ENCODE measurements at places on chromosomes 16 and 17.

GRCh38 chr16:22262460-22262859 is 34.7 kb upstream of the POLR3E start:
- DNase-seq: peak; percentile 69

GRCh38 chr17:64441772-64442540 is 7.0 kb upstream of the MILR1 start:
- peak; percentile 93 for DNase-seq

DNA sequence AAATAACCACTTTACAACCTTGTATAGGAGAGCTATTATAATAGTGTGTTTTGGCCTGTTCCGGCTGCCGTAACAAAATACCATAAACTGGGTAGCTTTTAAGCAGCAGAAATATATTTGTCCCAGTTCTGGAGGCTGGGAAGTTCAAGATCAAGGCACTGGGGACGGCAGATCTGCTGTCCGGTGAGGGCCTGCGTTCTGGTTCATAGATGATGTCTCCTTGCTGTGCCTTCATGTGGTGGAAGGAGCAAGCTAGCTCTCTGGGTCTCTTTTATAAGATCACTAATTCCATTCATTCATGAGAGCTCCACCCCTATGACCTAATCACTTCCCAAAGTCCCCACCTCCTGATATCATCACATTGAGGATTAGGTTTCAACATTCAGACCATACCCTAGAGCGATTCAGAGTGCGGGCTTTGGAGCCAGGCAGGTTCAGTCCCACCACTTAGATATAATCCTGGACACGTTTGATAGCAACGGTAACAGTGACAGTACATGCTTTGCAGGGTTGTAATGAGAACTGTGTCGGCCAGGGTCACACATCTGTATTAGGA is 76.2 kb upstream of the ZFHX3 start:
- DNase-seq: peak; percentile 56

GRCh38 chr16:46982335-46982734 is 8.9 kb upstream of the DNAJA2 start:
- no peak for DNase-seq

GRCh38 chr16:82699260-82699659 is 72.5 kb downstream of the CDH13 start:
- DNase-seq: no peak

DNA sequence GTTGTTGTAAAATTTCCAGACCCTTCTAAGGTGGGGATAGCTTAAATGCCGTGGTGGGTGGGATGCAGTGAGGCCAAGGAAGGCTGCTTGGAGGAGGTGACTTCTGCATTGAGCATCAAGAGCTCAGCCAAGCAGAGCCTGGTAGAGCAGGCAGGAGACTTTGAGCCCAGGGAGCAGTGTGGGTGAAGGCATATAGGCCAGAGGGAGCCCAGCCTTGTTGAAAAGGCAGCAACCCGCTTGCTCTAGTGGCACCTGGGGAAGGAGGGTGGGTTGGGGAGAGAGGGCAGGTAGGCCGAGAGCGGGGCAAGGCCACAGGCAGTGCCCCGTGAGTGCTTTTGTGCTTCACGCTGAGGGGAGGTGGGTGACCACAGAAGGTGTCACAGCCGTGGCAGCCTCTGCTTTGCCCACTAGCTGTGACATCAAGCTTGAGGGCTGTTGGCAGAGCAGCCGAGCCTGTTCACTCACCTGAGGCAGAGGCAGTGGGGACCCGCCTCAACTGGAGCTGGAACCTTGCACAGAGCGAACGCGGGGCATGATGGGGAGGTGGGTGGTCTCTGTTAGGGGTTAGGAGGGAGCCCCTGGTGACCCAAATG is 56.1 kb downstream of the IRF8 start:
- no peak for DNase-seq

DNA sequence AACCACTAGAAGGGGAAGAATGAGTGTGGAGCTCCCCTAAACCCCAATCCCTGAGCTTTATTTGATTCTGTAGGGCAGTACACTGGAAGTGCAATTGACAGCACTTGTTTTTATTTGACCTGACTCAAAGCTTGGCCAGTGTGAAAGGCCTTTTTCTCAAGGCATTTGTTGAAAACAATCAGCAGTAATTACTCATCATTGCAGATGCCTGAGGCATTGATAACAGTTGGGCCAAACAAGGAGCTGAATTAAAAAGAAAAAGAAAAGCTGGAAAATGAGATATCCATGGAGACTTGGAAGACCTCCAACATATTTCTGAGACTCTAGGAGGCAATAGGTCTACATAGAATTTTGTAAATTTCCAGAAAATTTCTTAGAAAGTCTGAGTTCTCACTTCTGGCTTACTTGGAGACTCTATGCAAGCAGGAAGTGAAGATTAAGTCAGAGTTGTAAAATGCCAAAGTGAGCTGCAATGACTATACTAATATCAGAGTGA is 200.8 kb upstream of the KCNJ16 start:
- peak; percentile 89 for DNase-seq

DNA sequence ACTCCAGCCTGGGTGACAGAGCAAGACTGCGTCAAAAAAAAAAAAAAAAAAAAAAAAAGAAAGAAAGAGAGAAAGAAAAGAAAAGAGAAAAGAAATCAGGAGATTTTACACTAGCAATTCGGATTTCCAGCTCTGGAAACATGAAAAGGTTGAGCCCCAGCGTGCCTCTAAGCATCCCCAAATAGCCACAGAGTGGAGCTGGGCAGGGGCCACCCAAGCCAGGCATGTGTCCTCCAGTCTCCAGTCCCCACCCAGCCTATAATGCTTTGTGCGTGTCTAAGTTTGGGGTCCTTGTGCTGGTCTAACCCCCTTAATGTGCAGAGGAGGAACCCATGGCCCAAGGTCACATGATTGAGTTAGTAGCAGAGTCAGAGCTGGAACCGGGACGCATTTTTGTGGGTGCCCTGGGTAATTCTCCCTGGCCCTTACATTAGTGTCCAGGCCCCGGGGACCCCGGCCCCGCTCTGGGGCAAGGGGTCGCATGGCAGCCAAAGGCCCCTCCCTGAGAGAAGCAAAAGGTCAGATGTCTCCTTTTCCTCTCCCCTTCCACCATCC is 19.9 kb downstream of the ADAM11 start:
- no peak for DNase-seq
